ENCODE measurements at places on chromosomes 11 and 22.

DNA sequence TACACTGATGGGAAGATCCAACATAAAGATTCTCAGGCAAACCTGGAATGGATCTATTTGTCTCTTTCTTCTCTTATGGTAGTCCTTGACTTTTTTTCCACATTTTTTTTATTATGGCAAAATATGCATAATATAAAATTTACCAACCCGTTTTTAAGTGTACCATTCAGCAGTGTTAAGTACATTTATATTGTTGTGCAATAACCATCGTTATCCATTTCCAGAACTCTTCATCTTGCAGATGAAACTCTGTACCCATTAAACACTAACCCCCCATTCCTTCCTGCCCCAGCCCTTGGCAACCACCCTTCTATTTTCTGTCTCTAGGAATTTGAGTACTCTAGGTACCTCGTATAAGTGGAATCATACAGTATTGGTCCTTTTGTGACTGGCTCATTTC, 99.7 kb downstream of the DSCAML1 start:
- no peak for DNase-seq

DNA sequence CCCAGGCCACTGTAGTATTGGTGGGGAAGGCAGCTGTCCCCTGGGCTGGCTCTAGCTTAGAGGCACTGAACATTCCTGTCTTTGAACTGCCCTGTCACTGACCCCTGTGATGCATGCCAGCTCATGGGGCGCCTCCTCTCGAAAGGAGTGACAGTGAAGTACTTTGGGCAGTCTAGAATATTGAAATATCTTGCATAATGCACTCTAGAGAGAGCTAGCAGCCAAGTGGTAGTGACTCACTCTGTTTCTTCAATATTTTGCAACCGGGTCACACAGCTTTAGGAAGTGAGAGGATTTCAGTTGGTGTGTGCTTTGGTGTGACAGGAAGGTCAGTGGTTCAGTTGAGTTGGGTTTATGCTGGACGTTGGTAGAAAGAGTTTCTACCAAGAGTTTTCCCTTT, 35.5 kb upstream of the ST14 start:
- DNase-seq, result no peak

GRCh38 chr22:41612603-41613306, 8.1 kb downstream of the DESI1 start:
- DNase-seq, result no peak

DNA sequence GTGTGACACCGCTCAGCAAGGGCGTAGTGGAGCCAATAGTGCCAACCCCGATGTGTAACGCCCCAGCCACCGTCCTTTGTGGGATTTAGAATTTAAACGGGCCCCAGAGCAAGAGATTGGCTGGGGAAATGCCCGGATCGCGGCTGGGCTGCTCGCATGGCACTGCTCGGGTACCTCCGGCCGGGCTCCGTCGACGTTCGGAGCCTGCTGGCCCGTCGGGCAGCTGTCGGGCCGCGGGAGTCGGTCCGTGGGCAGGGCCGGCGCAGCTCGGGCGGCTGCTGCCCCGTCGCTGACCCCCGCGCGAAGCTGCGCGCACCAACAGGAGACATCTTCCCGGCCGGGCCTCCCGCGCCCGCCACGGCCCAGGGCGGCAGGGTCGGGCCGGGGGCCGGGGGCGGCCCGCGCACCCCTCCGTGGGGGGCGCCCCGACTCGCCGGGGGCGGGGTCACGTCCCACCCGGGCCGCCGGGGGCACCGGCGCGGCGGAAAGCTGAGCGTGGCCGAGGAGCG, 1.3 kb upstream of the KDM2A start:
- no peak for DNase-seq

DNA sequence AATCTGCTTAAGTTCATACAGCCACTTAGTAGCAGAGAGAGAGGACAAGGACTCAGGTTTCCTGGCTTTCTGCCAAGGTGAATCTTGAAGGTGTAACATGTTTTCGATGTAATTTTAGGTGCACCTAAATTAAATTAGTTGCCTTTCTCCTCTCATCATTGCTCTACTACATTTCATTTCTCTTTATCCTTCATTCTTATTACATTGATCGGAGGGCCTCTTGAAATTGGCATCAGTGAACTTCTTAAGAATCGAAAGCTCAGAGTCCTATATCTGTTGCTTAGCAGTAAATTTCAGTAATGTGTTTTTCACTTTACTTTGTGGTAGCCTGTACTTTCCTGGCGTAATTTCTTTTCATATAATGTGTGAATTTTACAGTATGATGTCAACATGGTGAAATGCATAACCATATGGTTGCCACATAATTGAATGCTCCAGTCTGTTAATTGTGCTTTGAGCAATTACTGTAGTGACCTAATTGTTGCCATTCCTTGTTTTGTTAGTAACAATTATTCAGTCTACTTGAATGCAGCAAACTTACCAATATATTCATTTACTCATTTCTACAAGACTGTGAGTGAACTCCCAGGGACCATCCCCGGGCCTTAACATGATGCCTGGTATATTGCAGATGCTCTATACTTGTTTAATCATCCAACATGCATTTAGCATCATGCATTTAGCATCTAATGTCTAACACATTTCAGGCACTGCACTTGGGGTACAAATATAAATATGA, 138.1 kb downstream of the MAML2 start:
- DNase-seq, result no peak

DNA sequence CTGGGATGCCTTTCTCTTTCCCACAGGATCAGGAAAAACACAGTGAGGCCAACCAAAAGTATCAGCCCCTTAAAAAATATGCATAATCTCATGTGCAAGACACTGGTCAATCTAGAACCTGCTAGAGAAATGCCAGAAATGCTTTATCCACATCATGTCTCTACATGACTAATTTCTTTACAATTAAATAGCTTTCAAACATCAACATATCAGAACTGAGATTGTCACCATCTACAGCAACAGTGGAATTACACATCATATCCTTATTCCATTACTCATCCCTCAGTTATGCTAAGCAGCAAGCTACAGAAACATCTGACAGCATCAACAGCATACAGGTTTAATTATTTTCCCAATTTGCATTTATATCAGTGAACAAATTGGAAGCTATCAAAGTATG, 78.8 kb downstream of the DDIAS start:
- no peak for DNase-seq

DNA sequence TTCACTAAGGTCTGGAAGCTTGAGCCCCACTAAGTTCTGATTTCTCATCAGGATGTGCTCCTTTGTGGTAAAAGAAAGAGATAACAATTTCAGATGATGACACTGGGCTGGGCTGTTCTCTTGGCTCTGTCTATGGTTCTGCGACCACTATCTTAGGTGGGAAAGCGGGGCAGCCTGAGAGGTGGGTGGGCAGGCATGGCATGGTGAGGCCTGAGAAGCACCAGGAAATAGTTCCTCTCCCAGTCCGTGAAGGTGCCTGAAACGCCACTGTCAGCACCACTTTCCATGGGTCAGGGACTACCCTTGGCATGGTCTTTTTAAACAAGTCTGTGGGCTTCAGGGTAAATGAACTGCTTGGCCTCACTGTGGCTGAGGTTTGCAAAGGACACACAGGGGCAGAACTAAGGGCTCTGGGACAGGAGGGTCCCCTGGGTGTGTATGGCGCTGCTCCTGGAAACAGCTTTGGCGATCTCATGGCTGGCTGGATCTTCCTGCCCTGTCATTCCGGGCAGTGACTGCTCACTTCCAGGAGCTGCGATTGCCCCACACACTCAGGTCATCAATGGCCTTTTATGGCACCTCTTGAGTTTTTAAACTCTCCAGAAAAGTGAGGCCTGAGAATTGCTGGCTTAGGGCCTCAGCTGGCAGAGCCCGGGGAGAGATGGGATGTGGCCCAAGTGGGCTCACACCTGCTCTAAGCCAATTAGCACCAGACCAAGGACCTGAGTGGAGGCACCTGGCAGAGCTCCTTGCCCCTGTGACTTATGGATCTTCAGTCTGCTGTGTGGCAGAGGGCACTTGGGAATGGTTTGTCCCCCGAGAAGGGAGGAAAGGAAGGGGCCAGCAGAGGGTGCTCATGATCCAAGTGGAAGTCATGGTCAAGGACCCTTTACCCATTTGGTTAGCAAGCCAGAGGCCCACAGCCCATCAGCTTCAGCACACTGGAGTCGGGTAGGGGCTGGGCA, 55.6 kb upstream of the LYVE1 start:
- no peak for DNase-seq
